Activated CD8-positive, alpha-beta memory T cell treated with anti-CD3 and anti-CD28 coated beads, Interleukin-2, amount 10 ng/mL, durations not matched to agents 7 days and 5 days (primary cell): ENCODE measurements at places on chromosomes 5 and 9.

- DNase-seq, result no peak
These were observed 31.4 kb upstream of the PDZD2 start for GRCh38 chr5:31607546-31607945.

- DNase-seq, result no peak
These were observed 21.8 kb upstream of the CEP72 start for GRCh38 chr5:590346-590745.

DNA sequence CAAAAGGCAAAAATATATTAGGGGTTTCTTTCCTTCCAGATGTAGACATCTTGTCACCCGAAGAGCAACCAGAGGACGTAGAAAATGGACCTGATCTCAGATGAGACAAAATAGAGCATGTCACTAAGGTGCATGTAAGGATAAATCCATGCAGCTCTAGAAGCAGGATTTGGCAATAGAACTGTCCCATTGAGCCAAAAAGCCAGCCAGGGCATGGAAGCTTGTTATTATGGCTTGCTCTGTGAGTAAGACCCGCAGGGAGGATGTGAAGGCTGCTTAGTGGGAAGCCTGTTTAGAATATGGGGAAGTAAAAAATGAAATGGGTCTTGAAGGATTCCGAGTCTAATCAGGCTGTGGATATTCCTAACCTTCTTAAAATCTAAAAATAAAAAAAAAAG, 165.6 kb upstream of the MPDZ start:
- no peak for DNase-seq

- no peak for DNase-seq
These were observed 14.0 kb downstream of the CCDC187 start for GRCh38 chr9:136289651-136290507.

DNA sequence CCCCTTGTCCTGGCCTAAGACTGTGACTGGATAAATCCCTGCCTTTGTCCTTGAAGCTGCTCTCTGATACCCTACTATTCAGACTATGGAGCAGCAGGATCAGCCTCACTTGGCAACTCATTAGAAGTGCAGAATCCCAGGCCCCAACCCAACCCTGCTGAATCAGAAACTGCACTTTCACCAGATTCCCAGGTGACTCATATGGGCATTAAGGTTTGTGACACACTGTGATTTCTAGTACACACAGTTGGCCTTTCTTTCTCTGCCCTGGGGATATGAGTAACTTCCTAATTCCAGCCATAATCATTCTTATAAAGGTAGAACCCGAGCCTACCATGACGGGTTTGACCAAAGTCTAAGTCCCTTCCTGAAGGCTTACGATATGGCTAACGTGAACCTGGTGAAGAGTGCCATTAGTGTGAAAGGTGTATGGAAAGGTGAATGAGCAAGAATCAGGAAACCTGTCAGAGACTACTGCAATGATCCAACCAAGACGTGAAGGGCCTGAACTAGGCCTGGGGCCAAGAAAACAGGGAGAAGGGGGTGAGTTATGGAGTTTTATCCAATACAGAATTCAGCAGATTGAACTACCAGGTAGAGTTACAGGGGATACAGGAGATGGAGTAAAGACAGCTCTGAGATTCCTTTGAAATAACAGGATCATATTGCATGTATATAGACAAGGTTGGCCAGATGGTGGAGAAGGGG, 533.0 kb downstream of the BNC2 start:
- DNase-seq, result no peak

GRCh38 chr9:99563364-99563763, 258.3 kb upstream of the NR4A3 start:
- no peak for DNase-seq

GRCh38 chr5:8767746-8768145, 778.1 kb downstream of the SEMA5A start:
- DNase-seq, result no peak

DNA sequence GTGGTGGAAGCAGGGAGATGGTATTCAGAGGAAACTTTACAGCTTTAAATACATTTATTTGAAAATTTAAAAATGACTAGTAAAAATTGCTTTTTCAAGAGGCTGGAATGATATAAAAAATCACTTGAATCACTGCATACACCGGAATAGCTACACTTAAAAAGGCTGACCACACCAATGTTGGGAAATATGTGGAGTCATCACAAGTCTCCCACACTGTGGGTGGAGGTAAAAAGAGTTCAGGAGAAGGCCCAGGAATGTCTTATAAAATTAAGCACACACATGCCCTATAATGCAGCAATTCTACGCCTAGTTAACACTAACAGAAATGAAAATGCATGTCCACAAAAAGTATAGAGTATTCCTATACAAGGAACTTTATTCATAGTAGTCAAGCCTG, 198.1 kb downstream of the ROR2 start:
- DNase-seq, result no peak

- DNase-seq, result no peak
These were observed 9.9 kb downstream of the TXNDC8 start for GRCh38 chr9:110327716-110328115.

- DNase-seq, result peak; percentile 46
These were observed 13.0 kb upstream of the RIMOC1 start for GRCh38 chr5:41891066-41891707.

DNA sequence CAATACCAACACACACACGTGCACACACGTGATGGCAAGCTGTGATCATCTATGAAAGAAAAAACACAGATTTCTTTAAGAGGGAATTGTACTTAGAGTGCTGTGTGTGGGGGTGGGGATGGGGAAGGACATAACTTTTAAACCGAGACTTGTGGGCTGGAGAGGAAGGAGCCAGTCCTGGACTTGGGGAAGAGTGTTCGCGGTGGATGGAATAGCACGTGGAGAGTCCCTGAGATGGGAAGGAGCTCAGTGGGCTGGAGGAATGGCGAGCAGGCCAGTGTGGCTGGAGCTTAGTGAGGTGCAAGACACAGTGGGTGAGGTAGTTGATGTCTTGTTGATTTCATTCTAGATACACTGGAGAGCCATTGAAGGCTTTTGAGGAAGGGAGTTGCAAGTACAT, 78.5 kb downstream of the RGS3 start:
- no peak for DNase-seq
